Esophagus squamous epithelium (tissue), 5 donors: ENCODE measurements at places on chromosomes 1 and 21. TPM values are rescaled to one million over a fixed set of nuclear protein-coding genes. Genes with fewer than 3 reads are reported as not detected.

- DNase-seq, result no peak
Measured at GRCh38 chr1:225425201-225425786, 2.5 kb downstream of the LBR start.

DNA sequence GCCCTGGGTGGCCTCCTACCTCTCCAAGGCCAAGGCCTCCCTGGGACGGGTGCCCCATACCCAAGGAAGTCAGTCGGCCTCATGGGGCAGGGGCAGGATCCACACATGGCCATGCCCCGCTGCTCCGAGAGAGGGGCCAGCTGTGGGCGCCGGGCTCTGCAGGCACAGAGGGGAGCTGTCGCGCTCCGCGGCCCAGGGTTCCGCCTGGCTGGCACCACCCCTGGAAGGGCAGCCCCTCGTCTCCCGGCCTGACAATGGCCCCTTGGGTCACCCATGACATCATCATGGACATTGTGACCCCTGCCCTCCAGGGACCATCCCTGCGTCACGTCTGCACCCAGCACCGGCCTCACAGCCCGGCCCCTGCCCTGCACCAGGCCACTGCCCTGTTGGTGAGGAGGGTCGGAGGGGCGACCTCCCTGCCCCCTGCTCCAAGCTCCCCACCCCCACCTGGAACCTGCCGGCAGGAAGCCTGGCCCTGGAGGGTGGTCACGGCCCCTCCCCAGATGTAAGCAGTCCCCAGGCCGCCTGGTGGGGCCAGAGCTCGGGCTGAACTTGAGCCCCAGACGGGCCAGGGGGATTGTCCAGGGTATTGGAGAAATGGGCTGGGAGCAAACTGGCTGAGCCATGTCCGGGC is 5.8 kb downstream of the TTLL10 start:
- DNase-seq, result no peak

ATXN7L2 gene
- total RNA-seq, result 3.4 TPM

DNA sequence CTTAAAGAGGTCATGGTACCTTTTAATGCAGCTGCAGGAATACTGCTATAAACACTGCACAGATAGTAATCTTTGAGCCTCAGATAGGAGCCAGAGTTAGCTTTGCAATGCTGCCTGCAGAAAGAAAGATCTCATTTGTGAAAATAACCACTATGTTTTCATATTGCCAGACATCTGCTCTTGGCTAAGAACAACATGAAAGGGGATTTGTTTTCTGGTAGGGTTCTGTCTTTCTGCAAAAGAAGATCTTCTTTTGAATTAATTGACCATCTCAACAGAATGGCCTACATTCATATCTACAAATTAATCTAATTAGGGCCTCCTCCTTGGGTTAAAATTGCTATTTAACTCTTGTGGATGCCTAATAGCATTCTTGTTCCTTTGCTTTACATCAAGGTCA is 177.6 kb upstream of the DPYD start:
- no peak for DNase-seq

DNA sequence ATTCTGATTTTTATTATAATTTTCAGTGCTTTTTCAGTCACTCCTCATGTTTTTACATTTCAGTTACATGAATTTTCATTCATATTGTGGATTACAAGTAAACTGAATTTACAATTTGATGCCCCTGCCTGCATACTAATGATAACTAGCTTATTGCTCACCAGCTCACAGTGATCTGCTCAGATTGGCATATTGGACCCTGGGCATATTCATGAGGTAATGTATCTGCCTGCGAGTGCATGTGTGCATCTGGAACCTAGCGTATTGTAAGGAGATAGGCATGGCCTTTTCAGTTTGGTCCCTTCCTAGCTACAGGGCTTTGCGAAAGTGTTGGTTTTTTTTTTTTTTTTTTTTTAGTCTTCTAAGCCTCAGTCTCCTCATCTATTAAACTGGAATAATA is 213.7 kb downstream of the SDCCAG8 start:
- DNase-seq, result no peak

F3 gene
- total RNA-seq, result 38.9 TPM

- DNase-seq, result no peak
Measured at GRCh38 chr1:65694933-65695332, 97.8 kb upstream of the PDE4B start.

GRCh38 chr21:26167593-26167992 is 3.0 kb downstream of the APP start:
- no peak for DNase-seq

DNA sequence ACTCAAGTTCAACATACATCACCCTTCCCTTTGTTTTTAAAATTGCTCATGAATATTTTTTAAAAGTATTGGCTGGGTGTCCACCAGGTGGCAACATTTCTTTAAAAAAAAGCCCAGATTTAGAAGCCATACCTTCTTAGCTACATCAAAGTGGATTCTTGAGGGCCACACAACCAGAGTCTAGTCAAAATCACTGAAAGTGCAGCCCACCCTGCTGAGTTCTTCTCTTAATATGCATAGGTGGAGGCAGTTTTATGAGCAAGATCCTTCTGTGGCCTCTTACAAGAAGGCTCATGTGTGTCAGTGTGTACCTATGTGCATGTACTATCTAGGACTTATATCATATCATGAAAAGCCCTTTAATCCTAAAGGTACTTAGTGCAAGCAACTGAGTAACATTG is 16.9 kb upstream of the GNG12 start:
- DNase-seq, result no peak

TRABD2B gene
- total RNA-seq, result 0.47 TPM

WNT3A gene
- 0.76 TPM for total RNA-seq

GRCh38 chr1:182851825-182852224 is 12.7 kb downstream of the DHX9 start:
- no peak for DNase-seq

DNA sequence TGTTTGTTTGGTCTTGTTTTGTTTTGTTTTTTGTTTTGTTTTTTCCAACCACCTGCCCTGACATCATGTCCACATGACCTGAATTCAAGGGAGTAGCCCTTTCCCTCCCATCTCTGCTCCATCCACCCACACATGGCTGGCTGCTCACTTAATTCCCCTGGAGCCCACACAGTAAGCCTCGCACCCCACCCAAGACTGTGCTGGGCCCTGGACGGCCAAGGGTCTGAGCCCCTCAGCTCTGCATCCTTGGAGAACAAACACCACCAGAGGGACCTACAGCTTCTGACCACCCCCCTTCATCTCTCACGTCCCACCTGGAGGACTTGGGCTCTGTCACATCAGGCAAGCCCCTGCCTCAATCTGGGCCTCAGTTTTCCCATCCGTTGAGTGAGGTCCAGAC is 39.1 kb downstream of the MATN1 start:
- DNase-seq, result no peak

DNA sequence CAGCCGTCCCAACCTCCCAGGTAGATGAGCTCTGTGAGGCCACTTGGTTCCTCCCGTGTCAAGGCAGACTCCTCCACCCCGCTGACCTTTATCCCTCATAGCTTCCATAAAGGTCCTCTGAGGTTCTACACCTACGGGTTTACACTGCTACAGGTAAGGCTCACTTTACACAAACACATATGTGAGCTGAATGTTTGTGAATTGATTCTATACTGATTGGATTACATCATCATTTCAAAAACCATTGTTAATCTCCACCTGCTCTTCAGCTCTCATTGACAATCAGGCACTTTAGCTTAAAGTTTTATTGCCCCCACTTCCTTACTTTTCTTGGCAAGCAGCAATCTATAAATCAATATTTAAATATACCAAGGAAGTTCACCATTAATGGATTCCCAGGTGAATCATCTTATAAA is 12.8 kb upstream of the RGS16 start:
- DNase-seq, result no peak

EBNA1BP2 gene
- 63.2 TPM for total RNA-seq

A3GALT2 gene
- not detected for total RNA-seq

SYTL1 gene
- 141 TPM for total RNA-seq

SKI gene
- total RNA-seq, result 29.9 TPM
